ENCODE measurements at places on chromosomes 12 and 14.

GRCh38 chr12:94023879-94024278, 124.5 kb upstream of the PLXNC1 start:
- DNase-seq = no peak

GRCh38 chr12:26790645-26790994, 42.4 kb downstream of the ITPR2 start:
- no peak for DNase-seq

- peak; percentile 63 for DNase-seq
Observed at GRCh38 chr12:12608557-12608957, 3.1 kb upstream of the CREBL2 start.

DNA sequence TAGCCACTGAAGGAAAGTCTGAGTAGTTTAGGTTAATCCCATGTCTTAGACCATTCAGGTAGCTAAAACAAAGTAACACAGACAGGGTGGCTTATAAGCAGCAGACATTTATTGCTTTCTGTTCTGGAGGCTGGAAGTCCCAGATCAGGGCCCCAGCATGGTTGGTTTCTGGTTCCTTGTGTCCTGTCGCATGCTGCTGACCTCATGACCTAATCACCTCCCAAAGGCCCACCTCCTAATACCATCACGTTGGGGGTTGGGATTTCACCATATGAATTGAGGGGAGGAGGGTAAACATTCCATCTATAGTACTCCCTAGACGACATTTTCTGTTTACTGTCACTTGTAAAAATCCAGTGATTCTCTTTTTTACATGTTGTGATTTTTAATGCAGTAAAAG, 148.6 kb downstream of the FBXL14 start:
- DNase-seq = no peak

DNA sequence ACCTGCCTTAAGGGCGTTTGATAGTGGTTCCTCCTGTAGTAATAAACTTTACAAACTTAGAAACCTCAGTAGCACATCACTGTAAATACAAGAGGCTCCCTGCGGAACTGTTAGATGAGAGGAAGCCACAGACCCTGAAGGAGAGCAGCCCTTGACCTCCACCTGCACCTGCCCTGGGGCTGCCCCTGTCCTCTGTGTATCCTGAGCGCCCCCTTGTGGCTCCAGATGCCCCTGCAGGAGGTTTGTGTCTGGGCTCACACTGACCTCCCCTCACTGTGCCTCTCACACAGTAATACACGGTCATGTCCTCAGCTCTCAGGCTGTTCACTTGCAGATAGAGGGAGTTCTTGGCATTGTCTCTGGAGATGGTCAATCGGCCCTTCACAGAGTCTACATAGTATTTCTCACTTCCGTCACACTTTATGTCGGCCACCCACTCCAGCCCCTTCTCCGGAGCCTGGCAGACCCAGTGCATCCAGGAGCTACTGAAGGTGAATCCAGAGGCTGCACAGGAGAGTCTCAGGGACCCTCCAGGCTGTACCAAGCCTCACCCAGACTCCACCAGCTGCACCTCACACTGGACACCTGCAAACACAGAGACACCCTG, 1059.8 kb downstream of the TMEM121 start:
- peak; percentile 76 for DNase-seq

DNA sequence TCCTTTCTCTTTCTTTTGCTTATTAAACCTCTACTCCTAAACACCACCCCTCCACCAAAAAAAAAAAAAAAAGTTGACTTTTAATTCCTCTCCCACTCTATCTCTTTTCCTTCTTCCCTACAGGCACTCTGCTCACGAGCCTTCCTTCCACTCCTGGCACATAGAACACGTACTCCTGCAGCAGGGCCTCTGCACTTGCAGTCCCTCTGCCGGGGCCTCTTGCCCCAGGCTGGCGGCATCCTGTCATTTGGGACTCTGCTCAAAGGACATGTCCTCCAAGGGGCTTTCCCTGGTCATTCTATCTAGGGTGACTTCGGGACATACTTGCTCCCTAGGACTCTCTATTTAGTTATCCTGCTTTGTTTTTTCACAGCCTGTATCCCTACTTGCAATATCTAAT, 7.7 kb downstream of the FOS start:
- DNase-seq = no peak

DNA sequence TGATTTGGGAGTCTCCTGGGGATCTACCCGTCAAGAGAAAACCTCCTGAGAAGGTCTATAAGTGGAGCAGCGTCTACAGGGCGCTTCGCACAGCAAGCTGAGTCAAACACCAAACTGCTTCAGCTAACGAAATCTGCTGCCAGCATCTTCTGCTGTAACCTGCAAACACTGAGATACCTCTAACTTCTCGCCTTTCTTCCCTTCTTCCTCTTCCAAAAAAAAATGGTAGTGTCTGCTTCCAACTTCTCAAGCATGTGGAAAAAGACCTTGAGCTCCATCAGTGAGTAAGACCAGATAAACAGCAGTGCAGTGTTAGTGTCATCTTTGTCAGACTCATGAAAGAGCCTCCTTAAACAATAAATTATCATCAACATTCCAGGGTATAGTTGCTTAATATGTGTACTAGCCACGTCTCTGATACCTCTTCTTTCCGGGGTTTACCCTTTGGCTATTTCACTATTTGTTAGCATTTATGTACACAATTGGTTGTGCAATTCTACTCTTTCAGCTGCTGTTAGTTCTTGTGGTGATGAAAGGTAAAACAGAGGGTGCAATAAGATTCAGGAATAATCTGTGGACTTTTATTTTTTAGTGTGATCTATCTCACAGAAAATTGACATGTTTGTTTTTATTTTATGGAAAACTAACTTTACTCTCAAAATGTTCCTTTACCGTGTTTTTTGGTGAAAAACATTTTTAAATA, 81.6 kb downstream of the LLPH start:
- no peak for DNase-seq

DNA sequence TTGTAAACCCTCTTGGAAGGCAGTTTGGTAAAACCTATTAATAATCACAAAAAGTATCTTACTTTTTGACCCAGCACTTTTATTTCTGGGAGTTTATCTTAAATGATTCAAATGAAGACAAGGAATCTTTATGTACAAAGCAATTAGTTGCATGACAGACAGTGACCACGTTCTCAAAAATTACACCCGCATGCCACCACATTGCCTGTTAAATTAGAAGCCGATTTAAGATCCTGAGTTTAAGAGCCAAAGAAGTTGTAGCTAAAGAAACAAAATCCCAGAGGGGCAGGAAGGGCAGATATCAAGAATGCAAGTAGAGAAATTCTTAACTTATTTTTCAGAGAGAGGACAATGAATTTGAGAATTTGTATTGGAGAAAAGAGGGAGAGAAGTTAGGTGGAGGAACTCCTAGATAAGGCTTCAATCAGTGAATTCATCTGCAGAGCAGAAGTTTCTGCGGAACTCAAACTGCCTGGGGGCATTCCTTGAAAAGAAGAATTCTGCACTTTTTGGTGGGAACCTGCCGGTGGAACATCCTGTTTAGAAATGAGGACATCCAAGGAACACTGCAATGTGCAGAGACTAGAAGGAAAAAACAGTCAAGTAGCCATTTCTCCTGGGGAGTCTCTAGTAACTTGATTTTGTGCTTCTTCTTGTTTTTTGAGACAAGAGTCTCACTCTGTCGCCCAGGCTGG, 1.1 kb upstream of the RIOX1 start:
- no peak for DNase-seq

DNA sequence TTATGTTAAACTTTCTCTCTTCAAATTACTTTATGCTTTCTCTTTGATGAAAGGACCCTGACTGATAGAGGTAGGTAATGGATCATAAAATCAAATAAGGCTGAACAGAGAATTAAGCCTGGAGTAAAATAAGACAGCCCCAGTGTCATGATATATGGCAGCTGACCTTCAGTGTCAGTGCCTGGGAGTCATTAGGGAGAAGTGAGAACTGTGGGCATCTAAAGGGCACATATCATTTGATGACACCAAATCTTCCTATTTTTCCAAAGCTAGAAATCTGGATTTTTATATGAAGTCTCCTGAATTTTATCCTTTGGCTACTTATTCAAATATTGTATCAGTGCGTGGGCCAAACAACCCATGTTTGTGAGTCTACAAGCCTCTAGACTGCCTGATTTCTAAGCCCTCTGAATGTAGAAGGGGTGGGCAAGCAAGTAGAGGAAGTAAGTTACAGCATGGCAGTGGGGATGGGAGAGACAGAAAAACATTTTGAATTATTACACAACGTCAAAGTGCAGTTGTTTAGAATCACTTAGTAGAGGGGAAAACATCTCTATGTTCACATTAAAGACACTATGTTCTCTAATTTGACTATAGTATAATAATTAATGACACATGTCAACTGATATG, 10.0 kb downstream of the SLC39A9 start:
- no peak for DNase-seq

DNA sequence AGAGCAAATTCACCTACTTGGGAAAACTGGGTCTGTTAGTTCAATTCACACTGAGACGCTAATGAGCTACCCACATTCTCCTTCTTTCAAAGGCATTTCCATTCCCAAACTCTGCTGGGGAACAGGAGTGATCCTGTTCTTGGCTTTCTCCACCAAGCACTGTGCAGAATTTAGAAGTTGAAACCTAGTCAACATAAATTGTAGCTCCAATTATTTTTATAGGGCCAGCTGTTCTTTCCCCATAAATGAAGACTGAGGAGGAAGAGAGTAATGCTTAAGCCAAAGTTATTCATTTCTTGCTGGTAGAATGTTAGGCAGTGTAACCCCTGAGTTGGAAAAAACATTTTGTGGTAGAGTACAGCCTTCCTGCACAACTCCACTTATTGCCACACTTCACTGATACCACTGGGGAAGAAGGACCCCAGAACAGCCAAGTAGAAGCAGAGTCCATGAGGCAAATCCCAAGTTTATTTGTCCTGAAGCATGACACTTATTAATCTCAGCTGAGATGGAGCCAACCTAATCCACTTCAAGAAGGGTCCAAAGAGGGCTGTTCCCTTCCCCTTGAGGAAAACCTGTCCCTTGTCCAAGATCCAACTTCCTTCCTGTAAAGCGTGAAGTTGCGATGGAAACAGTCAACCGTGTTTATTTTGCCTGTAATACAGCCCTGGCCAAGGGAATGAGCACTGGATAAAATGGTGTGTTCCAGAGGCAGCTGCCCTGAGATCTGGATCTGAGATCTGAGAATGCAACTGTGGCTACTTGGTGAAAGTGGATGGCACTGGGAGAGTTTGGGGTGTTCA, 151.8 kb downstream of the TBX5 start:
- no peak for DNase-seq

DNA sequence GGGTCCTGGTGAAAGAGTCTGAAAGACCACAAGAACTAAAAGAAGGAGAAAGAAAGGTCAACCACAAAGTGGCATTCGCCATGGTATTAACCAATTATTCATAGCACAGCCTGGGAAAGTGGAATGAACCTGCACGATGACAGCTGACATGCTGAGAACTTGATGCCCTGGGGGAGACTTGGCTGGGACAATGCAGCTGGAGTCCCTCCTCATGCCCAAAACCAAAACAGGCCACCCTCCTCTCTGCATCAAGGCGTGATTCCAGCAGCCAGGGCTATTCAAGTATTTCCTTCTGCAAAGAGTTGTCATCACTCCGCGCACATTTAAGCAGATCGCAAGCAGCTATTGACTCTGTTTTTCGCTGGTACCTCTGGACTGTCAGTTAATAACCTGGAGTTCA, 167.1 kb upstream of the NOS1 start:
- DNase-seq = no peak

- DNase-seq = no peak
Observed at GRCh38 chr14:56400109-56400825, 179.3 kb upstream of the TMEM260 start.

DNA sequence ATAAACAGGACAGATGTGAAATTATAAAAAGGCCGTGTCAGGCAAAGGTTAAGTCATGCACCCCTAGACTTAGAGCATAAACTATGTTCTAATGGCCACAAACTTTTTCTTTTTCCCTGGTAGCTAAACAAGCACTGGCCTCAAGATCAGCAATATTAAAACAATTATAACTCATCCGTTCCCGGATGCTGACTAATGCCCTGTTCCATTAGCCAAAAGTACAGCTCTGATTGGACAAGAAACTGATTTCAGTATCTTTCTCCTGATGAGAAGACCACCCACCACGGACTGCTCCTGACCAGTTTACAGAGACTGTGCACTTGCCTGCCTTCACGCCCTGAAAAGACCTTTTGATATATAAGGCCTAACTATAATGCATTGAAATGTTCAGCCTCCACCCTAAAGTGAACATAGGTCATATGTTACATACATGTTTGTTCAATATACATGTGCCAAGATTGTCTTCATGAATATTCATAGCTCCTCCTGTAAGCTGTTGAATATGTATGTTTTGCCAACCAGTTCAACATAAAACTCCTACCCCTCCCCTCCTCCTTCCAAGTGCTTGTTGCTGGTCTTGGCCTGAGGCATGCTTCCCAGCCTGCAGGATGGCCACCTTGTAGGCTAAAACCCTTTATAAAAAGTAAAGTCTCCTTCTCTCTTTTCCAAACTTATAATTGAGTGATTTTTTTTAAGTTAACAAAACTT, 162.0 kb downstream of the IPO8 start:
- DNase-seq = no peak

DNA sequence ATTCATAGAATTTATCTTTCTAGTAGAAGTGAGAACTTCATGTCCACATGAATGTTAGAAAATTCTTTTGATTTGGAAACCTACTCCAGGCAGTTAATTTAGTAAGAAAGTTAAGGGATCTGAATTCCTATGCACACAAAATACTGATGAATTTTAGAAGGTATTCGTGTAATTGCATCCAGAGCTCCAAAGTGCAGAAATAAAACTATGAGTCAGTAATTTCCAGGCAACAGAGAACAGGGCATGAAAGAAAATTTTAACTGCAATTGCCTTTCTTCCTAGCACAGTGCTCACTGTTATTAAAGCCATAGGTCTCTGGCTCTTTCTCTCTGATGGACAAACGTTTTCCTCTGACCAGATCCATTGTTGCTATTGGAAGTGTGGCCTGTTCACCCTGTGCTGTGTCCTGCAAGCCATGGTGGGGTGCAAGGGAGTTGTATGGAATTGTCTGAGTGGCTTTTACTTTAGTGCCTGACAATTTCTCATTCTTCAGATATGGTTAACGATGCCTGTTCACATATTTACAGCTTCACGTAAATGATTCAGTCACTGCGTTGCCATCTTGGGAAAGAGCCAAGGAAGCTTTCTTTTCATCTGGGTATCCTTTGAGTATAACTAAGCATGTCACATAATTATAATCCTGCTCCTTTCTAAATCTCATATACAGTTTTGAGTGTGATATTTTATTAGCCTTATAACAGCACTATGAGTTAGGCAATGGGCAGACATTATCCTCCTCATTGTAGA, 145.1 kb downstream of the ACSS3 start:
- no peak for DNase-seq
